ENCODE measurements at places on chromosomes 1 and 21.

GRCh38 chr21:46038871-46039397 lies 57.4 kb downstream of the COL6A1 start:
- no peak for DNase-seq

DNA sequence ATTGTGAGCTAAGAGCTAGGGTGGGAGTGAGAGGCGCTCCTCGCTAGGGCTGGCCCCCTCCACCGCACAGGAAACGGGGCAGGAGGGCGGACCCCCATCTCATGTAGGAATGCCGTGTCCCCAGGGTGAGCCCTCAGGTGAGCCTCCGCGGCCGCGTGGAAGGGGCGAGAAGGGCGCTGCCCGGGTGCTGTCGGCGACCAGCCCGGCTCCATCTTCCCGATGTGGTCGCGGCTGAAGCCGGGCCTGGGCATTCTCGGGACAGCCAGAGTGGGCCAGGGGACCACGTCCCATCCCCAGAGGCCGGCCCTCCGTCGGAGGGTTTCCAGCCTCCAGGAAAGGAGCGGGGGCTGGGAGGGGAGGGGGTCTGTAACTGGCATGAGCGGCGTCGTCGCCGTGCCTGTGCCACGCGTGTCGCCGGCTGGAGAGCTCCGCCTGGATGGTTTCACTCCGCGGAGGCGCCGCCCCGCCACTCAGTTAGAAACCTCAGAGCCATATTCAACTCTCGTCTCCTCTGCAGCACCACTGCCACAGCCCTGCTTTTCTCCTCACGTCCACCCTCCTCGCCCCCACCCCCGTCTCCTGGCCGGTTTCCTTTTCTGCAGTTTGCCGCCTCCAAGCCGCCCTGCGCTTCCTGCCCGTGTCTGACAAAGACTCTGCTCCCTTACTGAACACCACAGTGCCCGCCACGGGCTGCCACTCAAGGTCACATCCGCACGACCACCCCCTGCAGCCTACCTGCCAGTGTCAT lies at the start of gene TMEM269:
TSS of gene TMEM269 (plus strand) at position 46 of the 748 bp plus-strand sequence. CDS start 4,903 bp downstream, outside the sequence.
- no peak for DNase-seq

GRCh38 chr1:224450561-224451350 lies 16.2 kb upstream of the WDR26 start:
- DNase-seq = no peak

GRCh38 chr1:13823936-13824335 lies 123.9 kb downstream of the PRDM2 start:
- DNase-seq = no peak

DNA sequence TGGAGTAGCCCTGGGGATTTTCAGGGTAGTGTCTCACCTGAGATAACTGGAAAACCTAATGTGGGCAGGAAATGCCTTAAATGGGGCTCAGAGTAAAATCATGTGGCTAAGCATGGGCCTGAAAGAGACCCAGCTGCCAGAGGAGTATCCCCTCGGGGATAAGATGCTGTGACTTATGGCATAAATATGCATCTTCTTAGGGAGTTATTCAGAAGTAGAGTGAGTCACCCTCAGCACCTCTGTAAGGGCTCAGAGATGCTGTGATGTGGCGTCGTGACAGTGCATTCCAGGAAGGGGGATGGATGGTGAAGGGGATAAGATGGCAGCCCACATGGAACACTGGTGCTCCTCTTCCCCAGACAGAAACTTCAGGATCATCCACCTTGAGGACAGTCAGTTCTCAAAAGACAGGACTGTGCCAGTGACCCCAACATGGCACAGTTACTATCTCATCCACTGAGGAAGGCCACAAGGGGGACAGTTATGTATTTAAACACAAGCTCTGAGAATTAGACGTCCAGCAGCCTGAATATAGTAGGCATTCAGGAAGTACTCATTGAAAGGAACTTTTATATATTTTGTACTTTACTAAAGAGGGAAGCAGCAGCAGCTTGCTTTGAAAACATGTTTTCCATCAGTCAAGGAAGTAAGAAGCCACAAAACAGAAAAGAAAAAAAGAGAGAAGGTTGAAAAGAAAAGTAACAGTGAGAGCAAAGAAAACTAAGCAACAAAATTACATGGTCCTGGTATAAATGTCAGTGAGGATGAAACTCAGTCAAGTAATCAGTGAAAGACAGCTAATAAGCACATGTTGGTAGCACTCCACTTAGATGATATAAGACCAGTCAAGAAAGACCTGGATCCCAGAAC lies 8.3 kb downstream of the IL24 start:
- DNase-seq = no peak

All from activated B cell treated with CpG ODN at 0.5 μM for 24 hours (primary cell).